ENCODE measurements at places on chromosomes 1 and 21. TPM values are rescaled to one million over a fixed set of nuclear protein-coding genes. Genes with fewer than 3 reads are reported as not detected.

GRCh38 chr21:29669416-29669815, 270.4 kb downstream of the GRIK1 start:
- no peak for DNase-seq

DNA sequence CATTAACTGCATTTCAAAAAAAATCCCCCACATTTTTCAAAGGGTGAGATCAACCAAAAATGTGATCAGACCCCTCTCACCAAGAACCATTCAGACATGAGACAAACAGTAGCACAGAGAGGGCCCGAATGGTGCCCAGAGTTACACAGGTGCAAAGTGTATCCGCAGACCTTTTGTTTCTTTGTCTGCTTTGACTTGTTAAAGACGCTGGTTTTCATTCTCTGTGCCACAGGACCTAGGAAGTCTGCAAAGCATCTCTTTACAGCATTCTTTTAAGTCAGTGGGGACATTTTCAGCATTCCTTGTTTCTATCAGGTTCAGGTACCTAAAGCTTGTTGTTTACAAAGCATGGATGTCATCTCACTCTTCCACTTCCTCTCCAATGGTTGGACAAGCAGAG, 87.2 kb upstream of the MAP1LC3C start:
- no peak for DNase-seq

- DNase-seq, result no peak
Measured at GRCh38 chr1:183903101-183903500, 98.2 kb downstream of the RGL1 start.

- DNase-seq, result no peak
Measured at GRCh38 chr21:37655611-37656300, 260.5 kb downstream of the KCNJ6 start.

DENND2D gene
- 19.0 TPM for total RNA-seq

SLAMF1 gene
- total RNA-seq, result not detected

GPR52 gene
- 1.4 TPM for total RNA-seq

DNA sequence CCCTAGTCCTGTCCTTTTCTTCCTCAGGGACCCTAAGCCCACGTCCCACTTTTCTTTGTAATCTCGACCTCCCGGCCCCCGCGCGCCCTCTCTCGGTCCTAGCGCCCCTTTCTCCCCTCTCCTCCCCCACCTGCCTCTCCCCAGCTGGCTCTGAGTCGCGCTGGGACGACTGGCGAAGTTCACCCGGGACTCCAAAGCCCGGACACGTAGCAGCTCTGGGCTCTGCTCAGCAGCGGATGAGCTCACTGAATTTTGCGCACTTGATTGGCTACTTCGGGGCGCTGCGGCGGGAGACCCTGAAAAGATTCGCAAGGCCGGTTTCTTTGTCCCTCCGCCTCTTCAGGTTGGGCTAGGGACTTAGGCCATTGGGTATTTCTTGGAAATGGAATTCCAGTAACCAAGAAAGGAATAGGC, 16.3 kb upstream of the ACKR1 start:
- peak; percentile 23 for DNase-seq

DNA sequence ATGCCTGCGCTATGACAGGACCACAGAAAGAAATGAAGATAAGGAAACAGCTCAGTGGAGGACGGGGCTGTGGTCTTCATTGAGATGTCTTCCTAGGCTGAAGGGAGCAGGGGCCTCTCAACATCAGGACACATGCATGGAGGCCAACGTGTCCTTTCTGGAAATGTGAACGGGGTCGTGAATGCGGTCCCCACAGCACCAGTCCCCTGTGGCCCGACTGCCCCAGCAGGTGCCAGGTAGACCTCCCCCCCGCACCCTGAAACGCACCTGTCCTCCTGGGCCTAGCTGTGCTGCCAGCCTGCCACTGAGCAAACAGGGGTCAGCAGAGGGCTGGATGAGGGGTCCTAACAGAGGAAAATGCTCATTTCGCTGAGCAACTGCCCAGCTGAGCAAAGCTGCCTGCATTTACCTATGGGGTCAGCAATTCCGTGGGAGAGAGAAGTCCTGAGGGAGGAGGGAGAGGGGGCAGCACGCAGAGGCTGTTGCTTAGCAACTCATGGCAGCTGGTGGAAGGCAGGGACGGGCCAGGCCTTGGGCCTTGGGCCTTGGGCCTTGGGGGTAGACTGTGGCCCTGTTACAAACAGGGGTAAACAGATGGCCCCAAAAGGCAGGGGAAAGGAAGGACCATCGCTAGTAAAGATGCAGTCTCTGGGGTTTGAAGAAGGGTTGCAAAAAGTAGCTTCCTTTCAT, 77.4 kb downstream of the NPHP4 start:
- DNase-seq, result no peak

- DNase-seq, result peak; percentile 43
Measured at GRCh38 chr1:19156676-19157075, 53.4 kb downstream of the UBR4 start.

RAP1GAP gene
- total RNA-seq, result 2.2 TPM

GRCh38 chr1:94719926-94720793, 100.0 kb upstream of the SLC44A3 start:
- DNase-seq, result no peak

DNA sequence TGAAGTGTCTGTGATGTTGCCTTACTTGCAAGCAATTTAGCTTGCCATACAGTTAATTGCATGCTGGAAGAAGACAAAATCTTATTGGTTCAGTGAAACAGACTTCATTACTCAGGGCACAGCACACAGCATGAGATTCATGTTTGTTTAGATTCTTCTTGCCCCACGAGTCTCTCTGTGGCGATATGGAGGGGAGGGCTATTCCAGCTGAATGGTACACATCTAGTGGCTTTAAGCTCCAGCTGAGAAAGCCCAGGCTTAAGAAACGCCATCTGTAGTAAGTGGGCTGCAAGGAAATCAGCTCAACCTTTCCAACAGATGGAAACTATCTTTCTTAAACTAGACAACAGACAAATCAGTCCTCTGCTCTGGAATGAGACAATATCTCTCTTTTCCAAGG, 1022.0 kb downstream of the NCAM2 start:
- DNase-seq, result no peak

- DNase-seq, result no peak
Measured at GRCh38 chr1:56573311-56573710, 6.1 kb downstream of the PLPP3 start.

DNA sequence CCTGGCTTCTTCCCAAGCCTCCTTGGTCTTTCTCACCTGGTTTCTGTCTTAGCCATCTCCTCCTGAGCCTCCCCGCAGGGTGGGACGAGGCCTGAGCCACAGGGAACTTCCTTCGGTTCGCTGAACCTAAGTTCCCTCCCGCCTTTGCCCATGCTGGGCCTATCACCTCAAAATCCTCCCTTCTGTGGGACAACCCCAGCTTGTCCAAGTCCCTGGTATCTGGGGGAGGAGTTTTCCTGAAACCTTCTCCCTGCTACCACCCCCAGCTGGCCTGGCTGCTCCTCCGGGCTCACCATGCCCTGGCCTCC, 27.7 kb upstream of the VPS13D start:
- no peak for DNase-seq

DNA sequence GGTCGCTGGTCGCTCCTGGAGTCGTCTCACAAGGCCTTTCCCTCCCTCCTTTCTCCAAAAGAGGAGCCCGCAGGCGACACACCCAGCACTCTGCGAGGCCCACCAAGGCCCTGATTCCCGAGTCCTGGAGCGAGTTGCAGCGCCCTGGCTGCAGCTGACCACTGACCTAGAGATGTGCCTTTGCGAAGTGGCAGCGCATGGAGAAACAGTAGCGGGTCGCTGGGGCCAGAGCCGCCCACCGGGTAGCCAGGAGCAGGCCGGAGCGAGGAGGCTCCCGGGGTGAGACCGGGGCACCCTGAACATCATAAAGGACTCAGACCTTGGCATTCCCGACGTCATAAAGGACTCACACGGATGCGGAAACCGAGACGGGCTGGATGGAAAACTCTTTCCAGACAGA, 10.3 kb upstream of the NBPF11 start:
- no peak for DNase-seq

DNA sequence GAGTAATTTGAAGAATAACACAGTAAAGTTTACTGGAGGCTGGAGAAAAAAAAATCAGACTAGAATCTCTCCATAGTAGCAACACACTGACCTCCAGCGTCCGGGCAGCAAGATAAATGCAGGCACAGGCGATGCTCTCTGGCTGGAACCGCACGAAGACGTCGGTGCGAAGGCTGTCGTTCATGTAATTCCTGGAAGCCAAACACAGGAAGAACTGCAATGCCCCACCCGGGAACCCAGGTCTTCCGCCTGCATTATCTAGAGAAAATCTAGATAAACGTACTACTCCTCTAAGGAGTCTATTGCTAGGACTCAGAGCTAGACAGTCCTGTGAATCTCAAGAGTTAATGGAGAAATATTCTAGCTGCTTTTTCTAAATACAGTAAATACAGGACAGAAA, 8.5 kb downstream of the CCNL2 start:
- no peak for DNase-seq

DNA sequence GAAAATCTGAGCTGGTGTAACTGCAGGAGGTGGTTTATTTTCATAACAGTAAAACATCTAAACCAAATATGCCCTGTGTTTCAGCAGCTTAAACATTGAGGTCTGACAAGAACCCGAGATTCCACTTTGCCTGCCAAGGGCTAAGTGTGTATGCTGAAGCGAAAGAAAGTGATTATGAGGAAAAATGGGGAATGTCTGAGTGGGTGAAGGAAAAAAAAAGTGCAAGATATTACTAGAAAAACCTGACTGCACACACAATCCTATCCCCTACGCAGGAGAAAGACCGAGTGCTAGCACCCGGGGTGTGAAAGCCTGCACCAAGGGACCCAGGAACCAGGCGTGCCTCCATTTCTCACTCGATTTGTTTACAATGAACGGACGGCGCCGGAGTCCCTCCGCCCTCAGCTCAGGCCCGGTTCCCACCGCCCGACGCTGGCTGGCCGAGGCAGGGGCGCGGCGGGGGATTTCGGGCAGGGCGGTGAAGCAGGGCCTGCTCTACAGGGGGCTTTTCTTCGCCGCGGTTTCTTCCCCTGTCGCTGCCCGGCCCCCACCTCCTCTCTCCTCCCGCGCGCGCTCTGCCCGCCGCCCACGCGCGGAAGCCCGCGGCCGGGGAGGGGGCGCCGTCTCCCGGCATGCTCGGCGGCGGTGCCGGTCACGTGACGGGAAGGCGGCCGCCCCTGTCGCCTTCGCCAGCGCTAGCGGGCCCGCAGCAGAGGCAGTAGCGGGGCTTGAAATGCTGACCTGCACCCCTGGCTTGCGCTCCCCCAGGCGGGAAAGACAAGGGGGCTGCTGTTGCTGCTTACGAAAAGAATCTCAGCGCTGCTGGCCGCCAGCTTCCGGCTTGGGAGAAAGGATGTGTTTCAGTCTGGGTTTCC, 35.9 kb downstream of the ITPKB start:
- peak; percentile 89 for DNase-seq

GRCh38 chr1:6762060-6762459, 23.2 kb upstream of the CAMTA1 start:
- DNase-seq, result no peak

OR2T8 gene
- total RNA-seq, result not detected

NTNG1 gene
- total RNA-seq, result 1.1 TPM

FAM72C gene
- not detected for total RNA-seq

DNA sequence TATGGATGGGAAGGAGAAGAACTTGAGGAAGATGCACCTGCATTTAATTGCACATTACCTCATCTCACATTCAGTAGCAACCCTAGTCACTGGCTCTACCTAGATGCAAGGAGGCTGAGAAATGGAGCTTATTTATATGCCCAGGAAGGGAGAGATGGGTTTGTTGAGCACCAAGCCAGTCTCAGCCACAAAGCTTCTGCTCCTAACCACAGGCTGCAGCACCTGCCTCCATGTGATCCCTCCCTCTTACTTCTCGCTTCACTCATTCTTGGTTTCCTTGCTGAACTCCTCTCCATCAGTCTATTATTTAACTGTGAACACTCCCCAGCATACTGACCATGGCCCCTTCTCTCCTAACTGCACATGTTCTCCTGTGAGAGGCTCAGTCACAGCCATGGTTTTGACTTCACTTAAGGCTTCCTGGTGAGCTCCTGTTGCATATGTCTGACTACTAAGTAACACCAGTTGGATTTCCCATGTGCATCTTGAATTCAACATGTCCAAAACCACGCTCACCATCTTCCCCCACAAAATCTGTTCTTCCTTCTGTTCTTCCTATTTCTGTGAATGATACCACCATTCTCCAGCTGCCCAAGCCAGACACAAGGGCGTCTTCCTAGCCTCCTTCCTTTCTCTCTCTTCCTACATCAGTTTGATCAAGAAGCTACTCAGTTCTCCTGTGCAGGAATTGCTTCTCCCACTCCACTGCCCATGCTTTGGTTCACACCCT, 139.8 kb downstream of the AK5 start:
- no peak for DNase-seq

PM20D1 gene
- total RNA-seq, result 1.4 TPM

GRCh38 chr1:23343221-23344110, 618 bp downstream of the HNRNPR start:
- DNase-seq, result no peak

GSTM2 gene
- 133 TPM for total RNA-seq

DOP1B gene
- total RNA-seq, result 12.4 TPM

DNA sequence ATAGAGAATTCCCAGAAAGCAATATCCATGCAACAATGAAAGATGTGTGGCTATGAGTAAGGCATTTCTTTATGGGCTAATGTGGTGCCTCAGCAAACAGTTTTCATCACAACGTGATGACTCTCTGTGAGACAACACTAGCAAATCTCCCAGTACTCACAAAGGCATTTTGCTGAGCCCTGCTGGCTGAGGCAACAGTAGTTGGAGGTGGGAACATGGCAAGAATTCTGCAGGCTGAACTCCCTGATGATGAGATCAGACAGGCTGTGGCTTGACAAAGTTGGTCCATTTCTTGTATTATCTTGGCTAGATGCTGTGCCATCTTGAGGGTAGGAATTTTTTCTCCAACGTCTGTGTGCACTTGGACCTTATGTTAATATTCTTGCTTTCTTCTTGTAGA, 24.6 kb downstream of the PROX1 start:
- DNase-seq, result no peak

IFNAR1 gene
- total RNA-seq, result 36.7 TPM

IKBKE gene
- 2.9 TPM for total RNA-seq

- no peak for DNase-seq
Measured at GRCh38 chr1:244339073-244339692, 112.5 kb downstream of the ADSS2 start.

GRCh38 chr1:113058941-113059706, 13.9 kb upstream of the LRIG2 start:
- no peak for DNase-seq

GRCh38 chr21:45347712-45348499, 57.1 kb upstream of the COL18A1 start:
- no peak for DNase-seq

DNA sequence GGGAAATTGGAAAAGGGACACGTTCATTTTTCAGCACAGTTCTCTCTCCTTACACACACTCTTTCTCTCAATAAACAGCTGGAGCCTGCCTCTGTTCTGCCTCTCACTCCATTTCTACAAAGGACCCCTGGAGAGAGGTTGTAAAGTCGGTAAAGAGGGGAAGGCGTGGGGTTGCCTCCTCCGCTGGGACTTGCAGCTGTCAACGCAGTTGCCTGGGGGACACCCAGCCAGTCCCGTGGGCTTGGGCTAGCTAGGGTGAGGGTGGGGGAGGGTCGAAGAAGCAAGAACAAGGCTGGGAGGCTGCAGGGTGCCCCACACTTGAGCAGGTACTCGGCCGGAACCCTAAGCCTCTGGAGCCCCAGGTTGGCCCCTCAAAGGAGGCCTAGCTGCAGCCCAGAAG, 27.6 kb downstream of the C1orf216 start:
- no peak for DNase-seq

Measured in ovary (tissue), 10 donors.